Activated CD8-positive, alpha-beta T cell treated with anti-CD3 and anti-CD28 coated beads for 36 hours (primary cell): ENCODE measurements at places on chromosomes 5 and 9. TPM values are rescaled to one million over a fixed set of nuclear protein-coding genes. Genes with fewer than 3 reads are reported as not detected.
A peak's percentile ranks its signal among the peaks of the same experiment; 100 is the strongest.

CCNI2 gene
- 8.7 TPM for total RNA-seq

FBXL7 gene
- total RNA-seq: not detected

DNA sequence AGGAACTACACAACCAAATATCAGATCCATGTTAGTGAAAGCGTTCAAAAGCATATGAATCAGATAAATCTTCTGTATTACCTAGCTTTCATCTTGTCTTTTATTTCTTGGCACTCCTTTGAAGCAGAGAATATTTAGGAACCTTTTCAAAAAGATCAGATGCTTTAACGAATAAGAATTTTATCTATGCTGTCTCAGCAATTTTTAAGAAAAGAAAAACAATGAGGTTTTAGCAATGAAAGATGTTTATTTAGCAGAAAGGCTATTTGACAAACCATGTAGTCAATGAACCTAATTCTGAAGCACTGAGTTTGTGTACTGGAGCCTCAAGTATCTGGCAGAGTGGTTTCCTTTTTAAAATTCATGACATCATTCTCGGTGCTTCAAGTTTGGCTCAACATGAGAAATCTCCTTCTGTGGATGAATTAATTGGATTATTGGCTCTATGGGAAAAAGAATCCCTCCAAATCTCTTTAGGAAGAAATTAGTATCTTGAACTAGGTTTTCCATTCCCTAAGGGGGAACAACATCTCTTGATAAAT, 534.7 kb downstream of the CAAP1 start:
- DNase-seq: no peak

DNA sequence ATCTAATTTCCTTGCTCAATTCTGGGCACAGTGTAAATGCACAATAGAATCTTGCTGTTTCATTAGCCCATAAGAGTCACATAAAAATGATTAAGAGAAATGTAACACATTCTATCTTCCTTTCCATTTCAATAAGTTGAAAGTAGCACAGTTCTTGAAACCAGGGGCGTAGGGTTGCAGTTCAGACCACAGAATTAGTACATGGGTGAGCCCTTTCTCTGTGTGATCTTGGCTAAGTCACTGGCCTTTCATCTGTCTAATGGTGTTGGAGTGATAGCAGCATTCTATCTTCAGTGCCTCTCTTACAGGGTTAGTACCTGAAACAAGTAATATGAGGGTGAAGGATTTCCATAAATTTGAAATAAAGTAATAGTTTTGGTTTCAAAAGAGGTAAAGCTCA, 445.3 kb upstream of the ZNF462 start:
- DNase-seq: no peak

ANKRD34B gene
- not detected for total RNA-seq

- no peak for DNase-seq
Observed at GRCh38 chr9:127712371-127712770, 3.1 kb downstream of the PTRH1 start.

DNA sequence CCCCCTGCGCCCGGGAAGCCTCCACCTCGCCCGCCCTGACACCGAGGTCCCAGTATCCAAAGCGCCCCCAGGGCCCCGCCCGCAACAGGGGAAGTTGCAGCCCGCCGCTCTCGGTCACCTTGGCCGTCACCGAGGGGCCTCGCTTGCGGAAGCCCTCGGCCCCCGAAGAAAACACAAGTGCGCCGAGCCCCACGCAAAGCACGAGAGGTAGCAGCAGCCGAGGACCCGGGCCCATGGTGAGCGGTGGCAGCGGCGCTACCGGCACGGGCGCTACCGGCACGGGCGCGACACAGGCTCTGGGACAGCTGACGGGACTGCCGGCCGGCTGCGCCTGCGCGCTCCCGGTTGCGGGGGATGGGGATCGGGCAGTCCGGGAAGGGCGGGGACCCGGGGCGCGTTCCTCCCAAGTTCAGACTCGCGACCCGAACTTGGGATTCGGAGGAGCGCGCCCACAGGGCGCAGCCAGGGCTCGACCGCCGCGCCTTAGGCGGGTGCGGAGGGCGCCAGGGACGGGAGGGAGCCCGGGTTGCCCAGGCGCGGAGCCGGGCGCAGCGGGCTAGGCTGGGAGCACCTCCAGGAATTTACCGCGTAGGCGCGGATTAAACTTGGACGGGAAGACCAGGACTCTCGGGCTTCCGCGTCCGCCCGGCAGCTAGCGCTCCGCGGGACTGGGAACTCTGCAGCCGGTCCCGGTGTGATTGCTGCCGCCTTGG, at the start of gene PPIC:
Gene PPIC, minus strand, starts transcription at position 335 of the 713 bp plus-strand sequence. Its CDS starts 100 bp downstream, at position 235.
- DNase-seq: peak; percentile 11

GRCh38 chr5:100409660-100410151, 125.5 kb upstream of the FAM174A start:
- no peak for DNase-seq

ZBED3 gene
- 6.8 TPM for total RNA-seq

- DNase-seq: no peak
Observed at GRCh38 chr9:137679695-137680305, 61.0 kb downstream of the EHMT1 start.

- no peak for DNase-seq
Observed at GRCh38 chr9:129983891-129984290, 59.1 kb downstream of the FNBP1 start.

SPATA31E1 gene
- total RNA-seq: not detected

- DNase-seq: no peak
Observed at GRCh38 chr5:151224372-151224771, 480 bp upstream of the CCDC69 start.

GRCh38 chr9:76800901-76801300, 36.7 kb downstream of the PCA3 start:
- DNase-seq: no peak

GRCh38 chr5:107376546-107377276, 294.0 kb downstream of the EFNA5 start:
- no peak for DNase-seq

LECT2 gene
- not detected for total RNA-seq

DNA sequence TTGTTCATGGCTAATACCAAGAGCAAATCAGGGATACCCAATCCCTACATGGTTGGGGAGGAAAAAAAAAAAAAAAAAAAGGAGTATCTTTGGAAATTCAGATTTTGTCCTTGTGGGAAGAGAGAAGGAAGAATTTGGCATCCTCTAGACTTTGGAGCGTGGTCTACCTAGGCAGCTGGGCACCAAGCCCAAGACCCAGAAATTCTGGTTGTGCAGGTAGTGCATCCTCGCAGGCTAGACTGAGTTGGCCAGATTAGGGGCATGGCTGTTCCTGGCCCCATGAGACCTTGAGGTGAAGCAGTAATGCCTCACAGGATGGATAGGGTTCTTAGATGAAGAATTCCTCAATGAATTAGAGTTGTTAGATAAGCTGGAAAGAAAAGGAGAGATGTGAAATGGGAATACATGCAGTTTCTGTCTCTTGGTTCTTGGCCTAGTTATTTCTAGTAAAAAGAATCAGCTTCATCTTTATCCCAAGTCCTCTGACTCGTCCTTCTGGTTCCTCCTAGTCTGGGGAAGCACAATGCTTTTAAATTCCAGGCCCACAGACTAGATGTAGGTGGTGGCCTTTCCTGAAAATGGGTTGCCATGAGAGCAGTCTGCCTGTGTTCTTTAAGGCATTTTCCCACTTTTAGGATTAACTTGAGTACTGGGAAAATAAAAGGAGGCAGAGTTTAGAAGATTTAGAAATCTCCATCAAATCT, 140.5 kb upstream of the RUSC2 start:
- no peak for DNase-seq

DNA sequence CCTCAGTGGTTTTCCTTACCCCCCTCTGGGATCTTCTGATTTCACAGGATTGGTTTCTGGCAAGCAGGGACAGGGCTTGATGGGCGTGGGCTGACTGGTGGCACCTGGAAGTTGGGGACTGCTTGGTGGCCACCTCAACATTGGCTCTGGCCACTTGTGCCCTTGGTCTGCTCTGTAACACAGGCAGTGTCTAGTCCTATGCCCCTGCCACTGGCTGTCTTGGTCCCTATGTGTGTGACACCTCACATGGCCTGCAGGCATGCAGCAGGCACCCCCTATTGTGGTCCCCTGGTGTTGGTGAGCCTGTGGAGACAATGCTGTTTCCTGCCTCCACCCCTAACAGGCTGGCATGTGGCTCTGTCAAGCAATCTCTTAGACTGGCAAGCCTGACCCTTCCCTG, 71.3 kb downstream of the GDA start:
- DNase-seq: no peak

DNA sequence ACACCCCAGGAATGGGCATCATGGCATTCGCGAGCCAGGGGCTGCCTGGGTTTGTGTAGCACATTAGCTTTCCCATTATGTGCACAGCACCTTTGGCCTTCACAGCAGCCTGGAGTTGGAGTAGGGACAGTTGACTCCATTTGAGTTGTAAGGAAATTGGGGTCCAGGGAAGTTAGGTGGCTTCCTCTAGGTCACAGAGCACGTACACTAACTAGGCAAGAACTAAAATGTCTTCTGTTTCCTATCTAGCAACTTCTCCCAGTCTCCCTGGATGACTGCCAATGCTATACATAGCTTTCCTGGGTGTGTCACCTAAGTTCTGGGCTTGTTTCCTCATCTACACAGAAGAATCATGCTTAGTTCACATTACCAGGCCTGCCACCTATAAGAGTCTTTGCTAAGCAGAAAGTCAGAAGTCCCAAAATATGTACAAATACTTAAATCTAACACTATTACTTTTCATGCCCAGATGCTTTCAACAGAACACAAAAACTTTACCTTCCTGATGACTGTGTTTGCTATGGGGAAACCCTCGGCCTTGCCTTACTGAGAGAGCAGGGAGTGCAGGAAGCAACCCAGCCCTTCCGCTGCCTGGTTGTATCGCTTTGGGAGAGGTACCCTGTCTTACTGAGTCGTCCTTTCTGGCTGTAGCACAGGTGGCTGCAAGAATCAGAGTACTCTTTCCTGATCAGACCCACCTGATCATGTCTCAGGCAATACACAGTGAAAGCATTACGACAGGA, 12.0 kb downstream of the MACROH2A1 start:
- DNase-seq: no peak

S1PR3 gene
- total RNA-seq: 0.36 TPM

SPATA31C1 gene
- not detected for total RNA-seq

TNFAIP8 gene
- total RNA-seq: 135 TPM

GRCh38 chr5:109935833-109936490, 246.2 kb downstream of the MAN2A1 start:
- no peak for DNase-seq
